ENCODE measurements at places on chromosomes 11 and 22. TPM values are rescaled to one million over a fixed set of nuclear protein-coding genes. Genes with fewer than 3 reads are reported as not detected.

Gene ACTN3
- 0.14 TPM for total RNA-seq

Gene TCP11L1
- 13.2 TPM for total RNA-seq

Gene MS4A2
- total RNA-seq: not detected

Gene JAML
- not detected for total RNA-seq

Gene CYP2D6
- 0.14 TPM for total RNA-seq

Gene AP1B1
- total RNA-seq: 51.3 TPM

Gene SMC1B
- total RNA-seq: not detected

Gene SCGB2A2
- total RNA-seq: not detected

Gene INS
- not detected for total RNA-seq

Gene CDC42BPG
- under 0.01 TPM for total RNA-seq

Gene DEFB131B
- total RNA-seq: not detected

Gene KCNQ1
- total RNA-seq: not detected

Gene CTSW
- total RNA-seq: not detected

Gene C11orf16
- total RNA-seq: not detected

Gene CATSPERZ
- not detected for total RNA-seq

Gene JOSD1
- 40.2 TPM for total RNA-seq

Gene LSP1
- total RNA-seq: 2.6 TPM

Gene RFPL1
- not detected for total RNA-seq

Gene MS4A4E
- not detected for total RNA-seq

Gene CHRM1
- not detected for total RNA-seq

Gene GAB4
- not detected for total RNA-seq

Gene OR51B5
- total RNA-seq: 0.18 TPM

Gene LGALS1
- total RNA-seq: 14,244 TPM

Gene PDE3B
- total RNA-seq: 3.1 TPM

Gene LRRC74B
- total RNA-seq: not detected

Gene C1QTNF5
- total RNA-seq: 17.5 TPM

Gene MFRP
- total RNA-seq: not detected

Gene CABP4
- total RNA-seq: not detected

Gene APOL5
- total RNA-seq: not detected

Gene FAT3
- total RNA-seq: 0.14 TPM

Gene SYT7
- 0.74 TPM for total RNA-seq
